ENCODE measurements at places on chromosomes 13 and 19. TPM values are rescaled to one million over a fixed set of nuclear protein-coding genes. Genes with fewer than 3 reads are reported as not detected.

IRGC gene
- total RNA-seq: not detected

ZNF383 gene
- 3.9 TPM for total RNA-seq

MEGF8 gene
- total RNA-seq: 36.0 TPM

ZNF490 gene
- total RNA-seq: 11.0 TPM

CEACAM8 gene
- total RNA-seq: not detected

ZNF491 gene
- 3.4 TPM for total RNA-seq

COMP gene
- 0.11 TPM for total RNA-seq

CCDC97 gene
- 7.2 TPM for total RNA-seq

MBD3L2B gene
- total RNA-seq: not detected

SYT5 gene
- 0.12 TPM for total RNA-seq

NRTN gene
- not detected for total RNA-seq

DAND5 gene
- not detected for total RNA-seq

TPTE2 gene
- not detected for total RNA-seq

SOX21 gene
- total RNA-seq: not detected

PSMD8 gene
- total RNA-seq: 462 TPM

GTF3A gene
- total RNA-seq: 140 TPM

KLF16 gene
- total RNA-seq: 4.5 TPM

NOTCH3 gene
- total RNA-seq: 21.4 TPM

FSD1 gene
- total RNA-seq: 15.5 TPM

TMEM255B gene
- 1.3 TPM for total RNA-seq
